ENCODE measurements at places on chromosomes 4 and X. TPM values are rescaled to one million over a fixed set of nuclear protein-coding genes. Genes with fewer than 3 reads are reported as not detected.

KCNIP4 gene
- not detected for total RNA-seq

USP26 gene
- total RNA-seq: not detected

GPR82 gene
- total RNA-seq: not detected

NUP54 gene
- 24.4 TPM for total RNA-seq

NXF3 gene
- total RNA-seq: not detected

TLR3 gene
- total RNA-seq: 0.39 TPM

RTL9 gene
- 0.09 TPM for total RNA-seq

XAGE1A gene
- total RNA-seq: 60.4 TPM

FAM149A gene
- 0.98 TPM for total RNA-seq

TECRL gene
- not detected for total RNA-seq

SLC49A3 gene
- not detected for total RNA-seq

ZNF711 gene
- total RNA-seq: 1.1 TPM

PIR gene
- 62.0 TPM for total RNA-seq

TXK gene
- 0.31 TPM for total RNA-seq

CXCL8 gene
- total RNA-seq: 20.1 TPM

NCAPG gene
- 28.2 TPM for total RNA-seq

DCAF12L2 gene
- total RNA-seq: 0.07 TPM

RPA4 gene
- 0.16 TPM for total RNA-seq

UBQLN2 gene
- total RNA-seq: 25.0 TPM

SASH3 gene
- not detected for total RNA-seq

LSM6 gene
- 62.6 TPM for total RNA-seq

IL3RA gene
- 0.95 TPM for total RNA-seq
